ENCODE measurements at places on chromosomes 7 and 10.

- no peak for DNase-seq
These were observed 147.7 kb downstream of the UBE2H start for GRCh38 chr7:129804890-129805719.

GRCh38 chr10:59281861-59282260, 80.5 kb downstream of the FAM13C start:
- no peak for DNase-seq

DNA sequence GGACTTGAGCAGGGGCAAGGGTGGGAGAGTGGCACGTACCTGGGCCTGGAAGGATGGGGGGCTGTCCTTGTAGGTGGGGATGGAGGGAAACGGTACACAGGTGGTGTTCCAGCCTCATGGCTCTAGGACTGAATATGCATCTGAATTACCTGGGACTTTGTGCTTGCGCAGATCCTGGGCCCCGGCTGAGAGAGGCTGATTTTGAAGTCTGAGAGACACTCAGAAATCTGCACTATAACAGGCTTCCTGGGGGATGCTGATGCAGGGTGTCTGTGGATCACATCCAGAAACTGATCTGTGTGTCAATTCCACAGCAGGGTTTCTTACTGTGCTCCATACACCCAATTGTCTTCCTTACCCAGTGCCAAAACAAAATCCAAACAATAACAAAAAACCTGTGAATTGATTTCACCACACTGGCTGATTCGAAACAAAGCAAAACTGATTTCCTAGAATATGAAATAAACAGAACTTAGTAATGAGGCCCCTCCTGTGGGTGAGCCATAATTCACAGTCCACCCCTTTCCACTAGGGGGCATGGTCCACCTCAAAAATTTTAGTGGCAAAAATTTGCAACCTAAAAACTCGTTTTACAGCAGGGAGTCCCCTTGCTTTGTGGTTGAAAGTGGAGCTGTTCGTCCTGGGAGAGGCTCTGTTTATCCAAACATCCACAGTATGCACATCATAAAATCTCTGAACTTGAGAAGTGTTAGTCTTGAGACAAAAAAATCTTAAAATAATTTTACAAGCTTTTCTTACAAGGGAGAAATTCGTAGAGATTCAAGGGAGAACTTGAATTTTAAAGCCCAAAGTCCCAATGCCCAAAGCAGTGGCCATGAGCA, 32.0 kb upstream of the PLEKHA1 start:
- peak; percentile 65 for DNase-seq

- DNase-seq, result no peak
These were observed 188.7 kb upstream of the MBL2 start for GRCh38 chr10:52961323-52961722.

GRCh38 chr10:52674474-52674873, 98.1 kb downstream of the MBL2 start:
- DNase-seq, result no peak

GRCh38 chr10:69733791-69734261, 67.9 kb upstream of the COL13A1 start:
- peak; percentile 88 for DNase-seq

DNA sequence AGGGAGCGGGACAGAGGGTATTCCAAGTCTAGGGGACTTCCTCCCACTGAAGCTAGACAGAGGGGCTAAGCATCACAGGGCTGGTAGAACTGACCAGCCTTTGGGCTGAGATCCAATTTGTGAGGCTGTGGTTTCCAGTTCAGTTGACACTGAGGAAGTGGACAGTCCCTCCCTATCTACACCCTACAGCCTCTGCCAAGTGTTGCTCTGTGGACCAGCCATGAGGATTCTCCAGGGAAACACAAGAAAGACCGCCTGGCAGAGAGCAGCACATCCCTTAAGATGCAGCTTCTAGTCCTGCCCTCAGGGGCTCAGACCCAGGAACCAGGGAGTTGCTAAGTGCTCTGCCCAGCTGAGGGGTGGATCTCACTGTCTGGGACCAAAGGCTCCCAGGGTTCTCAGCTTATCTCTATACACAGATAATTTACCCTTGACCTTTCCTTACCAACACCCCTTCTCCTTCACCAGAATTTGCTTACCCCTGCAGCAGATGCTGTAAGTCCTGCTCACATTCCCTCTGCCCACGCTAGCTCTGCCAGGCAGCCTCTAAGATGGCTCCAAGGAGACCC, 252.0 kb downstream of the SKIDA1 start:
- no peak for DNase-seq

DNA sequence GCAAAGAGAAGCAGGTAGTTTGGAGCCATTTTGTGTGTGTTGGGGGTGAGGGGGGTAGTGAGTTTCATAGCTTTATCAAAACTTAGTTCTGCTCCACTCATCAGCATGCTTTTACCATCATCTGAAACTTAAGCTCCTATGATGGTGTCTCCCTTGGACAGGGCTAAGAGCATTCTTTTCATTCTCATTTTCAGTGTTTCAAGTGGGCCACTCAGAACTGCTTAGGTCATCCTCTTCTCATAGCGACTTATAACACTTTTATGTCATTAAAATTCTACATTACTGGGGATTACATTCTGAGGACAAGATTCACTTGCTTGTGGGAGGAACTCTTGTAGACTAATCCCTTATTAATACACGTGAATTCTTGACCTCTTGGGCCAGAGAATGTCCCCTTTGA, 649.4 kb downstream of the SUGCT start:
- no peak for DNase-seq

DNA sequence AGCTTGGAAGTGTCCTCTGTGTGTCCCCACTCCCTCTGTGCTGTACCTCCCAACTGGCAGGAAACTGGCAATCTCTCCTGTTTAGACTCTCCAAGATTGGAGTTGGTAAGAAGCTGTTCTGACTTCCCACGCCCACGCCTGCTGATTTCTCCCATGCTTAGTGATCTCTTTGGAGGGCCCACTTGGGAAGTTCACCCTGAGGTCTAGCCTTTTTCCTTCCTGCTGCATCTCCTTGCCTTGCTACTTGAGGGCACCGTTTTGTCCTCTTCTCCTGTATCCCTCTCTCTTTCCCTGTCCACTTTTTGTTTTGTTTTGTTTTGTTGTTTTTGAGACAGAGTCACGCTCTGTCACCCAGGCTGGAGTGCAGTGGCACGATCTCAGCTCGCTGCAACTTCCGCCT, 35.4 kb downstream of the ZAN start:
- no peak for DNase-seq

DNA sequence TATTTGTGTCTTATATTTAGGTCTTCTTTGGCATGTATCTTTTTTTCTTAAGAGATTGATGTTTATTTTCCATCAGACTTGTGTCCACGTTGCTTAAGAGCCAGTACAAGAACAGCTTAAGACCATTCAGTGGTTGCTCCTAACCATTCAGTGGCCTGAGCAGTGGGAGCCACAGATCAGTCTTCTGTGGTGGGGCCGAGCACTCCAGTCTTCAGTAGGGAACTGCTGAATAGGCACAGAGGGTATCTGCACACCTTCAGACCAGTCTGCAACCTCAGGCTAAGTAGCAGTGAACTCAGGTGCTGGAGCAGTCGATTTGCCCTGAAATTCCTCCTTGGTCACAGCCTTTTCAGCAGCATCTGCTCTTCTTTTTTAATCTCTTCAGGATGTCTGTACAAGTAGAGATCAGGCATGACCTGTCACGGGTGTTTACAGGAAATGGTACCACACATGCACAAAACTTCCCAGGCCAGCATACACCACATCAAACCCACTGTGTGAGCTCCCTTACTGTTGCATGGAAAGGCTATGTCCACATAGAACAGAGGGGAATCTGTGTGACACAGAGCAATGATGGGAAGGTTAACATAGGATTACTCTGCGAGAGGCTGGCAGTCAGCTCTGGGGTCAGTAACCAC, 51.5 kb downstream of the FAM107B start:
- DNase-seq, result no peak

DNA sequence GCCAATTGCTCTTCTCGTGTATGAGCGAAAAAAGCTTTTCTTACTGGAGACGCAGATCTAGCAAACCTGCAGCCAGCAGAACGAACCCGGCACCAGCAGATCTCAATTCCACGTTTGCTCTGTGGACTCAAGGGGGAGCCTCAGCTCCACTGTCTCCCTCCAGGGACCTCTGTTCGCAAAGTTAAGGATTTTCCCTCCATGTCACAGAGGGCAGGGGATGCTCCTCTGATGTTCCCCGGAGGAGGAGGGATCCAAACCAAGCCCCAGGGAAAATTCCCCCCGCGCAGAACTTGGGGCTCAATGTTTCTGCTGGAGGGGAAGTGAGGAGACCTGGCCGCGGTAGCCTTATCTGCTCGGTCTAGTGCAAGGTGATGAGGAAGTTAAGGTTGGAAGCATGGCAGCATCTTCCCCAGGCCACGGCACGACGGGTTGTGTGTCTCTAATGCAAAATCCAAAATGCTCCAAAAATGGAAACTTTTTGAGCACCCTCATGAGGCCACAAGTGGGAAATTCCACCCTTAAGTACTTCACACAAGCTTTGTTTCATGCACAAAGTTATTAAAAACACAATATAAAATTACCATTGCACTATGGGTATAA, 9.0 kb downstream of the IQCE start:
- DNase-seq, result peak; percentile 45

DNA sequence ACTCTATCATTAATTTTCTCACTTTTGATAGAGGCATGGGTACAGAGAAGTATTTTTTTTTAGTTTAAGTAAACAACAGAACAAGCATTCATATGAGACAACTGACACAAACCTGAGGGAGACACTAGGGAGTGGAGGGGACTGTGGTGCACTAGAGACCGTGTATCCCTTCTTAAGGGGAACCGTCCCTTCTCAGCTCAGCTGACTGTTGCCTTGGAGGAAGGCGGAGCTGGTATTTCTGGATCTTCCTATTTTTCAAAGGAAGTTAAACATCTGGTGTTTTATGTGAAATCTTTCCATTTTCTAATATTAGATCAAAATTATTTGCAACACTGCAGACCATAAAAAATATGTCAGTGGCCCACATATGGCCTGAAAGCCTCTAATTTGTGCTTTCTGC, 113.6 kb upstream of the MACROH2A2 start:
- DNase-seq, result no peak

DNA sequence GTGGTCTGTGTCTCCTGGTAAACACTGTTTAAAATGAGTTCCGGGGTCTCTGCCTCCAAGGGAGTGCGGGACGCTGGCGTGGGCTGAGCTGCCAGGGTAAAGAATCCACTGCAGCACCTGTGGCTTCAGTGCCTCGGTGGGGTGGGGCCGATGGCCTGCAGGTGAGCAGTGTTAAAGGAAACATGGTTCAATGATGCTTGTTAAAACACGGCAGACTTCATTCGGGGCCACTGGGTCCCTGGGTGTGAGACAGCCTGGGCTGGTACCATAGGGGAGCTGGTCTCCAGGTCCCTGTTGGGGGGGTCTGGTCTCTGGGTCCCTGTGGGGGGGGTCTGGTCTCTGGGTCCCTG, 24.9 kb upstream of the KNDC1 start:
- DNase-seq, result no peak

GRCh38 chr7:53917637-53918036, 624.5 kb upstream of the VSTM2A start:
- DNase-seq, result no peak

DNA sequence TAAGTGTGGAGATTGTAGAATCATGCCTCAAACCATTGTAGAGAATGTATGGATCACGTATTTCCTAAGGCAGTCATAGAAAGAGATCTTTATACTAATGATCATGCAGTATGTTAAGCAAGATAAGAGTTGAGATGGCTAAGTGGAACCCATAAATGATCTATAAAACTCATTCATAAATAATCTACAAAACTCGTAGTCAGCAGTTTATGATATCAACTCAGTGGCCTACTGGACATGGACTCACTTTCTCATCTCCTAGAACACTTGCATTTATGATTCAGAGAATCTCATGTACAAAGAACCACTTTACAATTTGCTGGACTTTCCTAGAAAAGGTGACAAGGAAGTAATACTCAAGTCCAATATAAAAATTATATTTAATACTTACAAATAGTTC, 339.6 kb downstream of the PCLO start:
- no peak for DNase-seq

DNA sequence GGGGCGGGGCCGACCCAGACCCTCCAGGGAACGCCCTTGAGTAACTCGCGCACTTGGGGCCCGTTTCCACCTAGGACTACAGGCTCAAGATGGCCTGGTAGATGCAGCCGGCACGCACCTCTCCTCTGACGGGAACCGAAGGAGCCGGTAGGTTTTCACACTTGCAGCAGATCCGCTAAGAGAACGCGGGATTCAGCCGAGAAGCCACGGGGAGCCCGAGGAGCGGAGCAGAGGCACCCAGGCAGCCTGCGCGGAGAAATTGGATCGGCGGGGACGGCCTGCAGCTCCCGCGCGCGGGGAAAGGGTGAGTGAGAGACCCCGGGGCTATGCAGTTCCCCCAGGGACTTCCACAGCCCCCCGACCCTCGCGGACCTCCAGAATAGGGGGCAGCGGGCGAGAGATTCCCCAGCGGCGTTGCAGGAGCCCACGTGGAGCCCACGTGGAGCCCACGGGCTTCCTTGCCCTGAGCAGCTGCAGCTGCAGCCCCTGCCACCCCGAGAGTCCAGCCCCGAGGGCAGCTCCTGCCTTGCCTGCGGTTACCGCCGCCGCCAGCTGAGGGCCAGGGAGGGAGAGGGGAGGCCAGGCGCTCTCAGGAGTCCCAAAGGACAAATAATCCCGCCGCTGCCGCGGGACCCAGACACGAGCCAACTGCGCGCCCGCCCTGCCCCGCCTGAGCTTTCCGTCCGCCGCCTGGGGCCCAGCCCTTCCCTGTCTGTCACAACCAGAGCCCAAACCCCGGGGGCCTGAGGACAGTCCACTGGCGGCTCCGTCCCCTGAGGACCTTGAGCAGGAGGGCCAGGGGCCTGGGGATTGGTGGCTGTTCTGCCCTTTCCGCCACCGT, 13.1 kb downstream of the IFT22 start:
- peak; percentile 33 for DNase-seq

GRCh38 chr10:126321440-126321839, 66.8 kb downstream of the ADAM12 start:
- no peak for DNase-seq

- no peak for DNase-seq
These were observed 246.1 kb downstream of the LRMDA start for GRCh38 chr10:75677541-75677940.

DNA sequence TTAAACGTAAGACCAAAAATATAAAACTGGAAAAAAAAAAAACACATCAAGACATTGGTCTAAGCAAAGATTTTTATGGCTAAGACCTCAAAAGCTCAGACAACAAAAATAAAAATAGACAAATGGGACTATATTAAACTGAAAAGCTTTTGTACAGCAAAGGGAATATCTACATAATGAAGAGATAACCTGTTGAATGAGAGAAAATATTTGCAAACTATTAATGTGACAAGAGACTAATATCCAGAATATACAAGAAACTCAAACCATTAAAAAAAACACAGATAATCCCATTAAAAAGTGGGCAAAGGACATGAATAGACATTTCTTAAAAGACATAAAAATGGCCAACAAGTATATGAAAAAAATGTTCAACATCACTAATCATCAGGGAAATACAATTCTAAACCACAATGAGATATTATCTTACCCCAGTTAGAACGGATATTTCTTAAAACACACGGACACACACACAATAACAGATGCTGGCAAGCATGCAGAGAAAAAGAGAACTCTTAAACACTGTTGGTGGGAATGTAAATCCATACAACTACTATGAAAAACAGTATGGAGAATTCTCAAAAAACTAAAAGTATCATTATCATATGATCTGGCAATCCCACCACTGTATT, 28.8 kb downstream of the CNOT4 start:
- DNase-seq, result no peak
